CD4-positive, alpha-beta memory T cell (primary cell): ENCODE measurements at places on chromosomes 12 and 14. TPM values are rescaled to one million over a fixed set of nuclear protein-coding genes. Genes with fewer than 3 reads are reported as not detected.

DNA sequence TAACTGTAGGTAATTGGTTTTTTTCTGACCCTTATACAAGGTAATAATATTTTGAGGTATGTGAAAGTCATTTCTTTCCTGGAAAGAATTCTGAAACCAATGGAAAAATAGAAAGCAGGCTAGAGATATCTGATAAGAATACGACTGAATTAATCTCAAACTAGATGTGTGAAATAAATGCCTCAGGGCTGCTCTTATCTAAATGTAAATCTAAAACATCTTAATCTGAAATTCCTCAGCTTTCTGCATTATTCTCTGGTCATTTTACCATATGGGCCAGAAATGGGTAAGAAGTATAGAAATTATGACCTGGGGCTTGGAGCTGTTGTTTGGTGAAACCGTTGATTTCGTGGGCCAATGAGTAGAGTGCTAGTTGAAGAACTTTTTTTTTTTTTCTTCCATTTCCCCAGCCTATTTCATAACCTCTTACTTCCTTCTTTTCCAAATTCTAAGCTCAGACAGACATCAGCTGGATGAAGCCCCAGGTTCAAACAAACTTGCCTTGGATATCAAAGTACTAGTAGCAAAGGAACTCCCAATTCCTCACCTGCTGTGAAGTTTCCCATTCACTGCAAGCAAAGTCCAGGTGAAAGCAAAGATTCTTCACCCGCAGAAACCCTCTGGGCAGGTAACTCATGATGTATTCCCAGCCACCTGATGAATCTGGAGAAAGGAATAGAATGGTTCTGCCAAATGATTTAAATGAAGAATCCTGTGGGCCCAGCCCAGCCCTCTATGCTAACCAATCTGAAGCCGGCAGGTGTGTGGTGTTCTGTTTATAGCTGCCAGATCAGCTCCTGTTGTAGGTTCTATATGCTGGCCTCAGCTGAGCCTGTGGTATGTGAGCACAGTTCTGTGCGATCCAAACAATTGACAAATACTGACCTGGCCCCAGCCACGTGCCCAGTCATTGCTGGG, 9.7 kb upstream of the FOS start:
- no peak overlapping the region for H3K4me3 ChIP-seq
- no peaks in the 10 kb centered on the region for H3K27me3 ChIP-seq
- no peaks in the 10 kb centered on the region for H3K36me3 ChIP-seq
- peaks cover 3% of the 10 kb centered on the region for H3K4me1 ChIP-seq

- H3K4me1 ChIP-seq: no peaks in the 10 kb centered on the region
- H3K36me3 ChIP-seq: no peaks in the 10 kb centered on the region
- no peaks in the 10 kb centered on the region for H3K27me3 ChIP-seq
- no peak overlapping the region for H3K4me3 ChIP-seq
Measured at GRCh38 chr14:33019346-33019745, 80.7 kb downstream of the NPAS3 start.

GRCh38 chr12:55682087-55682796, 25.5 kb downstream of the ITGA7 start:
- no peaks in the 10 kb centered on the region for H3K4me1 ChIP-seq
- H3K36me3 ChIP-seq: no peaks in the 10 kb centered on the region
- H3K27me3 ChIP-seq: peaks cover 10% of the 10 kb centered on the region
- H3K4me3 ChIP-seq: no peak overlapping the region
- H3K27ac ChIP-seq: no peak overlapping the region

GRCh38 chr12:29146196-29146595, 2.9 kb upstream of the FAR2 start:
- no peak overlapping the region for H3K27ac ChIP-seq
- no peaks in the 10 kb centered on the region for H3K27me3 ChIP-seq
- peaks cover 17% of the 10 kb centered on the region for H3K4me1 ChIP-seq
- H3K36me3 ChIP-seq: no peaks in the 10 kb centered on the region
- no peak overlapping the region for H3K4me3 ChIP-seq
- no peak for DNase-seq

DNA sequence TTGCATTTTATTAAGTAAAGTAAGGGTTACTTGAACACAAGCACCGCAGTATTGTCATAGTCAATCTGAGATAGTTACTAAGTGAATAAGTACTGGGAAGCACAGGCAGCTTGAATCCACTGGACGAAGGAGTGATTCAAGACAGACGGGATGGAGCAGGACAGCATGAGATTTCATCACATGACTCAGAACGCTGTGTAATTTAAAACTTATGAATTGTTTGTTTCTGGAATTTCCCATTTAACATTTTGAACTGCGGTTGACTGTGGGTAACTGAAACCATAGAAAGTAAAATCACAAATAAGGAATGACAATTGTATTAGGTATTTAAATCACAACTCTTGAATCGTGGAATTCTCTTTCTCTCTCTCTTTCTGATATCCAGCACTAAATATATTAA, 1630.4 kb upstream of the SEL1L start:
- H3K4me3 ChIP-seq: no peak overlapping the region
- no peaks in the 10 kb centered on the region for H3K27me3 ChIP-seq
- H3K27ac ChIP-seq: no peak overlapping the region
- H3K4me1 ChIP-seq: no peaks in the 10 kb centered on the region
- no peak for DNase-seq
- H3K36me3 ChIP-seq: no peaks in the 10 kb centered on the region

DNA sequence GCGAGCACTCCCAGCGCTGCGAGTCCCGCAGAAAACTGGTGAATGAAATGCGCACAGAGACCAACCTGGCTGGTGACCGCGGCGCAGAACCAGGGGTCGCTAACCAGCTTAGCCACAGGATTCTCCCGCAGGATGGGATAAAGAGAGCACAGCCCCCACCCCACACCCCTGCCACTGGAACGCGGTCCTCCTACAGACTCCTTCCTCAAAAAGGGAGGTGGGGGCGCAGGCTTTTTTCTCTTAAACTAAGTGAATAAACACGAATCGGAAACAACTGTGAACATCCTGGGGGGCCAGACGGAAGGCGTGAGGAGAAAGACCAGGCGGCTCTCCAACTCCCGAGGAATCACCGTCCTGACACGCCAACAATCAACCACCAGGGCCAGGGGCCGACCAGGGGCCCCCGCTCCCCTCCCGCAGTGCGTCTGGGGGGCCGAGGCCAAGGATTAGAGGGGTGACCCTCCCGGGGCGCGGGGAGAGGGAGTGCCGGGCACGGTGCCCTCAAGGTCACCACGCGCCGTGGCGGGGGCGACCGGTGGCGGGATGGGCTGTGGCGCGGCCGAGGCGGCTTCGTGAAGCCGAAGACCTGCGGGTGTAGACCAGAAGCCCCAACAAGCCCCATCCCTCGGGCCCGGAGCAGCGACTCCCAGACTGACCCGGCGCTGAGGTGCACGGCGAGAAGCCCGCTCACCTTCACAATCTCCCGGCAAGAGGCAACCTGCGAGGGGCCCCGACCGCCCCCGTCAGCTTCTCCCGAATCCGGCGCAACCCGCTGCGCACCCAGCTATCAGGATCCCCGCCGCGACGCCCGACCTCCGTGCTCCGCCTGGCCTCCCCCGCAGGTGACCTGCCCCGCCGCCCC, 704 bp downstream of the ATP2B1 start:
- peak overlapping the region; percentile 81 for H3K4me3 ChIP-seq
- H3K4me1 ChIP-seq: peaks cover 55% of the 10 kb centered on the region
- peak overlapping the region; percentile 95 for H3K27ac ChIP-seq
- peak; percentile 58 for DNase-seq
- H3K27me3 ChIP-seq: no peaks in the 10 kb centered on the region

The PRICKLE1 gene
- total RNA-seq: not detected

DNA sequence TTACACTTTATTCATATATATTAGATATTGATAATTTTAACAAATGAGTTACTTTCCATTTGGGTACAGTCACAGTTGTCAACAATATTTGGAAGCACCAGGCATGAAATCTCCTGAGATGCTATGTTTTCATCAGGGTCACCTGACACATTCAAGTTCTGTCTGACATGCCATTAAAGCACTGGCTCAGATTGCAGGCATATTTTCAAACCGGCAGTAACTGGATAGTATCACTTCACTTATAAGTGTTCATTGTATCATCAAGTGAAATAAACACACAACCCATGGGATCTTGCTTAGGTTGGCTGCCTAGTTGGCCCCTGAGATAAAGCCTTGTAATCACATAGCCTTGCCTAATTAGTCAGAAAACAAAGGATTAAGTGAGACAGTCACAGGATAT, 4.8 kb downstream of the IFNG start:
- H3K36me3 ChIP-seq: no peaks in the 10 kb centered on the region
- no peak for DNase-seq
- peaks cover 39% of the 10 kb centered on the region for H3K4me1 ChIP-seq
- H3K27me3 ChIP-seq: no peaks in the 10 kb centered on the region

DNA sequence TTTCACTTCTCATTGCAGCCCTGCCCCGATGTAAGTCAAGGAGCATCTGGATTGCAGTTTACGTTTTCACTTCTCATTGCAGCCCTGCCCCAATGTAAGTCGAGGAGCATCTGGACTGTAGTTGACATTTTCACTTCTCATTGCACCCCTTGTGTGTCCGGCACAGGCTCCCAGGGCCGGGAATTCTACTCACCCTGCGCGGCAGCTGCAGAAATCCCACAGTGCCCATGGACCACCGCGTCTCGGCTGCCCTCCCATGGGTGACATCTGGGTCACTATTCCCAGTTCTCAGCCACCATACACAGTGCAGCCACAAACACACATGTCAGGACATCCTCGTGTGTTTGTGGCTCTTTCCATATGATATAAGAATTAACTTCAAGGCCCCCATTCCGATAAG, 378.5 kb downstream of the ADGRD1 start:
- H3K4me3 ChIP-seq: no peak overlapping the region
- no peaks in the 10 kb centered on the region for H3K4me1 ChIP-seq
- DNase-seq: no peak
- H3K27ac ChIP-seq: no peak overlapping the region

The TAS2R7 gene
- total RNA-seq: not detected

DNA sequence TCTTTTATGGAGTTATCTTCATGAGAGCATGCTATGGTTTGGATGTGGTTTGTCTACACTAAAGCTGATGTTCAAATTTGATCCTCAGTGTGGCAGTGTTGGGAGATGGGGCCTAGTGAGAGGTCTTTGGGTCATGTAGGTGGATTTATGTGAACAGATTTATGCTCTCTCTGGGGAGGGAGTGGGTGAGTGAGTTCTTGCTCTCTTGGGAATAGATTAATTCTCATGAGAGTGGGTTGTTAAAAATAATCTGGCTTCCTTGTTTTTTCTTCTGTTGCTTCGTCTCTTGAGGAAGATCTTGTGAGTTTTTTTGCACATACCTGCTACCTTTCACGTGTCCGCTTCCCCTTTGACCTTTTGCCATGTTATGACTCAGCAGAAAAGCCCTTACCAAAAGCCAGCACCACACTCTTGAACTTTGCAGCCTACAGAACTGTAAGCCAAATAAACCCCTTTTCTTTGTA, 20.5 kb downstream of the DERA start:
- H3K4me1 ChIP-seq: no peaks in the 10 kb centered on the region
- H3K36me3 ChIP-seq: no peaks in the 10 kb centered on the region
- no peak overlapping the region for H3K4me3 ChIP-seq
- H3K27ac ChIP-seq: no peak overlapping the region

The DBX2 gene
- total RNA-seq: not detected

GRCh38 chr12:117042171-117042842, 56.9 kb downstream of the TESC start:
- H3K4me1 ChIP-seq: no peaks in the 10 kb centered on the region
- no peaks in the 10 kb centered on the region for H3K36me3 ChIP-seq
- no peak for DNase-seq

The NR4A1 gene
- 1.3 TPM for total RNA-seq

The HAL gene
- 2.0 TPM for total RNA-seq

DNA sequence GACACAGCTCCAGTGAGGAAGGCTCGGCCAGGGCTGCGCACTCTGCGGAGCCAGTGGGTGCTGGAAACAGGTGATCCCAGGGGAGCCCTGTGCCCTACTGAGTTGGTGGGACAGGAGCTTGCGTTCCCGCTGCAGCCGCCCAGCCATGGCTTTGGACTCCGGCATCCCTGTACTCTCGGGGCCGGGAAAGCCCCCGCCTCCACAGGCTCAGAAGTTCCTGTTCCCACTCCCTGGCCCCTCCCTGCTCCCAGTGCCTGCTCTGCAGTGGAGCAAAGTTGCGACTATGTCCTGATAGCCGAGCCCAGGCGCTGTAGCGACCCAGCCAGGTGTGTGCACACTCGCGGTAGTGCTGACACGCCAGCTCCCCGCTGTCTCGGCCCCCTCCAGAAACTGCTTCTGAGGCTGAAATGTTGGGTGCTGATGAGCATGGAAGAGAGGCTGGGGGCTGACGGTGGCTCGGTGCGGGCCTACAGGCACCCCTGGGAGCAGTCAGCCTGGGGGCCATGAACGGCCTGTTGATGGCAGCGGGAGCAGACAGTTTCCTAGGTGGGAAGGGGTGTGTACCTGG, 344.6 kb upstream of the MGAT4C start:
- no peak overlapping the region for H3K4me3 ChIP-seq
- H3K27ac ChIP-seq: no peak overlapping the region
- DNase-seq: no peak
- H3K27me3 ChIP-seq: no peaks in the 10 kb centered on the region

GRCh38 chr14:36928432-36928831, 244.0 kb downstream of the SLC25A21 start:
- H3K27me3 ChIP-seq: no peaks in the 10 kb centered on the region
- no peaks in the 10 kb centered on the region for H3K36me3 ChIP-seq
- DNase-seq: no peak
- H3K4me1 ChIP-seq: no peaks in the 10 kb centered on the region
- no peak overlapping the region for H3K4me3 ChIP-seq

The ZNF891 gene
- total RNA-seq: 6.2 TPM

The CCDC197 gene
- total RNA-seq: not detected

- peaks cover 16% of the 10 kb centered on the region for H3K36me3 ChIP-seq
- no peaks in the 10 kb centered on the region for H3K27me3 ChIP-seq
- H3K4me1 ChIP-seq: no peaks in the 10 kb centered on the region
- no peak overlapping the region for H3K27ac ChIP-seq
Measured at GRCh38 chr14:77508249-77508648, 9.6 kb upstream of the ISM2 start.

The SMIM41 gene
- total RNA-seq: not detected

DNA sequence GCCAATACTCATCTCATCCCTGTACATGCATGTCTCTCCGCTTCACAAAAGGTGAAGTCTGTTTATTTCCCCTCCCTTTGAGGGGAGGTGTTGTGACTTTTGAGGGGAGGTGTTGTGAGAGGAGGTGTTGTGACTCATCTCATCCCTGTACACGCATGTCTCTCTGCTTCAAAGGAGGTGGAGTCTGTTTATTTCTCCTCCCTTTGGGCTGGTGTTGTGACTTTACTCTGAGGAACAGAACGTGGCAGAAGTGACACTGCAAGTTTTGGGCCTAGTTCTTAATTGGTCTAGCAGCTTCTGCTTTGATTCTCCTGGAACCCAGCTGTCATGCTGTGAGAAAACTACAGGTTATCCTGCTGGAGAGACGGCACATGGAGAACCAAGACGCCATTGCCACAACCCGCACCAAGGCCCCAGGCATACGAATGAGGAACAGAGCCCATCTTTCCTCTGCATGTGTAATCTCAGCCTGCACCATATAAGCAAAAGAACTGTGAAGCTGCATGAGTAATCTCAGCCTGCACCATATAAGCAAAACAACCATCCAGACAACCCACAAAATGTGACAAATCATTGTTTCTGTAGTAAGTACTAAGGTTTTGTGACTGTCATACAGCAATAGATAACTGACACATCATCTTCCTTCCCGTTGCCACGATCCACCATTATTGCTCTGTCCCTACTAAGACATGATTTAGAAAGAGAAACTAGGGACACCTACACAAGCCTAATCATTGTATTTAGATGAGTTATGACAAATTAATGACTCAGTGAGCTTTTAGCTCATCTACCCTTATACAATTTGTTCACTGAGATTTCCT, 30.0 kb downstream of the GALNT4 start:
- H3K27me3 ChIP-seq: no peaks in the 10 kb centered on the region
- no peak overlapping the region for H3K4me3 ChIP-seq
- H3K36me3 ChIP-seq: peaks cover 5% of the 10 kb centered on the region
- H3K27ac ChIP-seq: no peak overlapping the region
- H3K4me1 ChIP-seq: no peaks in the 10 kb centered on the region
